LHCN-M2 (cell line): ENCODE measurements at places on chromosomes 1 and 21. TPM values are rescaled to one million over a fixed set of nuclear protein-coding genes. Genes with fewer than 3 reads are reported as not detected.

DNA sequence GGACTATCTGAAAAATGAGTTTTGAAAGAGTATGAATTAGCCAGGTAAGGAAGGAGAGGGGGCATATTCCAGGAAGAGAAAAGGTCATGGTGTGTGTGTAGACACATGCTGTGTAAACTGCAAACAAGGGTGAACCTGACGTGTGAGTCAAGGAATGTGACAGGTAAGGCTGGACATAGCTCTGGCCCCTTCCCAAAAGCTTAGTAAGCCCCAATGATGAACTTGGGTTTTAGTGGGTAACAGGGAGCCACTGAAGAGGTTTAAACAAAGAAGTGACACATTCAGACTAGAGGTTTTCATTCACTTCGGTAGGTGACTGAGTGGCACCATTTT lies 36.7 kb downstream of the EGLN1 start:
- no peak for DNase-seq

- peak; percentile 73 for DNase-seq
Measured at GRCh38 chr1:200372095-200372884, 37.5 kb downstream of the ZNF281 start.

DNA sequence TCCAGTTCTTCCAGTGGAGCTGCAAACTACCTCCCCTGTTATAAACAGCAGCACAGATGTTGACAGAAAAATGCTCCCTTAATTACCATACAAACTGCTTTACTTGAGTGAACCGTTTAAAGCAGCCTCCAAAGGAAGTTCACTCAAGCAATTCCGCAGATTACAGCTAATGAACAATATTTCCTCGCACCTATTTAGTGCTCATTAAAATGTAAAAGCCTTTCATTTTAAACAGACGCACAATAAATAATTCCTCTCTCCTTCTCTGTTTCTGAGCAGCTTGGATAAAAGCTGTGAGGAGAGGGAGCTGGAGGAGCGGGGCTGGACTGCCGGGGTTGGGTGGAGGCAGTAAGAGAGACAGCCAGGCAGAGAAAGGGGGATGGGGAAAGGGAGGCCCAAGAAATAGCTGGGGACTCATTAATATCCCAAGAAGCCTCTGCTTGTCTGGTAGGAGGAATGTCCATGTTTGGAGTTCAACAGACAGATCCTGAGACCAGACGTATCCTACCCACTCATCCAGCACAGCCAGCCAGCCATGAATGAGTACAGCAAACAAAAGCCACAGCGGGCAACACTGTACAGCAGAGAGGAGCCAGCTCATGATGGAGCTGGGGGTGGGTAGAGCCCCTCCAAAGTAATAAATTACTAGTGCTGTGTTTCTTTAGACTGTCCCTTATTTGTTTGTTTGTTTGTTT lies 227.7 kb downstream of the GPATCH2 start:
- DNase-seq, result no peak

DNA sequence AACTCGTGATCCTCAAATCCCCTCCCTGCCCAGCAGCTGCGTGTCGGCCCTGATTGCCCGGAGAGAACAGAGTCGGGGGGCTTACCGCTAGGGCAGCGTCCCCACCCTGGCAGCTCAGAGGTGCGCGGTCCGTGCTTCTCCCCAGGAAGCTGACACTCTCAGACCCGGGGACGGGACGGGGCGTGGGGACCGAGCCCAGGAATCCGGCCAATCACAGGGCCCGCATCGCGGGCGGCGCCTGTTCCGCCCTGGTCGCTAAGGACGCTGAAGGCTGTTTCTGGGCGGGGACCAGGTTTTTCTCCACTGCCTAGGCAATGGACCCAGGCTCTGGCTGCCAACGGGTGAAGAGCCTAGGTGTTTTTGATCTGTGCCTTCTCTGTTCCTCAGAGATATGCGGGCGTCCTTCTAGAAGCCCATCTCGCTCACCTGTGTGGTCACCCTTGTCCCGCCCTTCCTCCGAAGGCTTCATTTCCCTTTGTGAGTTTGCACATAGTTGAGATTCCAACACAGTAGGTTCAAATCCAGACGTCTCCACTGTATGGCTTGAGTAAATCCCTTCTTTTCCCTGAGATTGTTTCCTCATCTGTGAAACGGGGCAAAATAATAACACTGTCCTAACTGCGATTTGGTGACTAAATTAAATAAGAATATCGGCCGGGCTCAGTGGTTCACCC lies at the start of gene C1orf87:
C1orf87 (minus strand) TSS at position 166 of the 674 bp plus-strand sequence. CDS start 1,127 bp downstream, outside the sequence.
- no peak for DNase-seq

DNA sequence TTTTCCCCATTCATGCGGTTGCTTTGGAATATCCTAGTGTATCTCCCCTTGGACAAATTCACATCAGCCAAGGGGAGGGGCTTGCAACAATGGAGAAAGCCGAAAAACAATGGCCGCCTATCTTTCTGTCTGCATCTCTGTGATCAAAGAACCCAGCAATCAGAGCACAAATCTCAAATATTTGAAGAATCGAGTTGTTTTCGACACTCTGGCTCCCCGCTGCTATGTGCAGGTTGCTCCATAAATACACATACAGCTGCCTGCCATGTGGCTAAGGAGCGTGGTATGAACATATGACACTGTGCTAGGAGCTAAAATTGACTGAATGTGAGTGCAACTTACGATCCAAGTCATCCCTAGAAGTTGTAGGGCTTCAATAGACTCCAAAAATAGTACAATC lies 8.5 kb downstream of the CFHR4 start:
- no peak for DNase-seq

DNA sequence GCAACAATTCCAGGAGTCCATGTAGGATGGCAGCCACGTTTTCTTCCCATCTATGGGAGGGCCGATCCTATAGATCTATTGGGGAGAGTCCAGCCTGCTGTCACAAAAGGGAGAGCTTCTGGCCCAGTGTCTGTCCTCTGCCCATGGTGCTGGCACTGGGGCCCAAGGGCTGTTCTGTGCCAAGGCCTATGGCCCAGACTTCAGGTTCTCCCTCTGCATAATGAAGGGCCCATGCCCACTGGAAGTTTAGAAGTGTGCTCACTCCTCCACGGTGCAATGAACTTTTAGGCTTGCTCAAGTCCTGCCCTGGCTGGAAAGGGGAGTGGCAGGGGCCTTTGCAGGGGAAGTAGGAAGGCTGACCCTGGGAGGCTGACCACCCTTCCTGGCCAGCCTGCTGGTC lies 44.1 kb upstream of the ATP2B4 start:
- DNase-seq, result no peak

DNA sequence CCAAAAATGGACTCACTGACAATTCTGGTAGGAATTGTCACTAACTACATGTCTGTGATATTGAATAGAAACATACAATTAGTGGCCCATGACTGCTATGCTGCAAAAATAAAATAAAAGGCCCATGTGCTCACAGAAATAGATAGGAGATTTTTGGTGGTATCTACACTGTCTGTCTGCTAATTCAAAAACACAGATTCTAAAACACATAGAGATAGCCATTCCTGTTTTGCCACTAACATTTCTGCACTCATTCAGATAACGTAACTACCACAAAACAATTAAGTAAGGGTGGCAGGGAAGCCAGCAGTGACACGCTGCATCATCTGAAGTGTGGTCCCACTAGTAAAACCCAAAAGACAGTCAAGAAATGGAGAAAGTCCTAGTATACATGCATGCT lies 202.2 kb upstream of the NFIA start:
- DNase-seq, result no peak

DNA sequence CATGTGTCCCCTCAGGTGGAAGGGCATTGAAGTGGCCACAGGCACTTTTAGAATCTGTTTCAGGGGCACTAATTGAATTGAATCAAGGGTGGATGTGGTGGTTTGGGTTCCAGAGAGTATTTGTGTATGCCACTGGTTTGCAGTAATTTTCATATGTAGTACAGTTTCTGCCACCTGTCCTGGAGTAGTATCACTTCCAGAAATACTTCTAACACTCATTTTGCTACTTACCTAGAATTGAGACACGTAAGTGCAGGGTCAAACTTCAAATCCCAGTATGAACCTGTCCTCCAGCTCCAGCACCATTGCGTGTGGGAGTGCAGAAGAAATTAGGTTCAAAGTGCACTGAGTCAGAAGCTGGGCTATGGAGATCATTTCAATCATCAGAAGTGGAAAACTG lies 26.8 kb downstream of the RSPH1 start:
- no peak for DNase-seq

- no peak for DNase-seq
Measured at GRCh38 chr1:167950569-167950968, 13.7 kb upstream of the MPC2 start.

DNA sequence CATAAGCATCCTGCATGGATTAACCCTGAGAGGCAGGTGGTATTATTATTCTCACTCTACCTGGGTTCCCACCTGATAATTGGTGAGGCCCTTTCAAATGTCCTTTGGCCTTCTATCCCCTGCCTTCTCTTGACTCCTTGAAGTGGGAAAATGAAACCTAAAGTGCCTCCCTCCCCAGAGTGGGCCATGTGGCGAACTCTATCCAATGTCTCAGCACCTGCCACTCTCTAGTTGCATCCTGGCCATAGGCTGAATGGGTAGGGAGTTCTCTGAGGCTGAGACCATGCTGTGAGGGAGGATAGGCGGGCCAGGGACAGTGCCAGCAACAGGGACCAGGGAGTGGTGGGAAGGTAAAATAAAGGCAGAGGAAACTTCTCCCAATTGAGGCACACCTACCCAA lies 35.3 kb downstream of the ELF3 start:
- DNase-seq, result no peak

DNA sequence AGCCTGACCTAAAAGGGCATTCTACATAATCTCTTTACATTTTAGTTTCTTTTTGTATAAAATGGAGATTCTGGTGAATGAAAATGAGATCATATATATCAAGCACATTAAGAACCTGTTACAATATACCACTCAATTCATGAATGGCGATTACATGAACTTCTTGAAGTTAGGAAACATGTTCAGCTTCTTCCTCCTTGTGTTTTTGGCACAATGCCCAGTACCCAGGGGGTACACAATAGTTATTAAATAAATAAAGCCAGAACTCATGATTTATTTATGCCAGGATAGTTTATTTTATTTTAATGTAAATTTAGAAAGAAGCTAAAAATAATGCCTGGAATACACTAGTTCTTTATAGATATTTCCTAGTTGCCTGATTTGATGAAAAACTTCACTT lies 186.0 kb upstream of the PTGFR start:
- no peak for DNase-seq

DNA sequence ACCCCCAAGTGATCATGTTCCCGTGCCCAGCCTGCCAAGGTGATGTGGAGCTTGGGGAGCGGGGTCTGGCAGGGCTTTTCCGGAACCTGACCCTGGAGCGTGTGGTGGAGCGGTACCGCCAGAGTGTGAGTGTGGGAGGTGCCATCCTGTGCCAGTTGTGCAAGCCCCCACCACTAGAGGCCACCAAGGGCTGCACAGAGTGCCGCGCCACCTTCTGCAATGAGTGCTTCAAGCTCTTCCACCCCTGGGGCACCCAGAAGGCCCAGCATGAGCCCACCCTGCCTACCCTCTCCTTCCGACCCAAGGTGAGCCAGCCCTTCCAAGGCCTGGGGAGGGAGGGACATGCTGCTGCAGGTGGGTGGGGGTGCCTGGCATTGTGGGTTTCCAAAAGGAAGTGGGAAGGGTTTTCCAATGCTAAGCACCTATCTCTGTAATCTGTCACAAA lies 2.3 kb downstream of the TRIM46 start:
- peak; percentile 10 for DNase-seq

DNA sequence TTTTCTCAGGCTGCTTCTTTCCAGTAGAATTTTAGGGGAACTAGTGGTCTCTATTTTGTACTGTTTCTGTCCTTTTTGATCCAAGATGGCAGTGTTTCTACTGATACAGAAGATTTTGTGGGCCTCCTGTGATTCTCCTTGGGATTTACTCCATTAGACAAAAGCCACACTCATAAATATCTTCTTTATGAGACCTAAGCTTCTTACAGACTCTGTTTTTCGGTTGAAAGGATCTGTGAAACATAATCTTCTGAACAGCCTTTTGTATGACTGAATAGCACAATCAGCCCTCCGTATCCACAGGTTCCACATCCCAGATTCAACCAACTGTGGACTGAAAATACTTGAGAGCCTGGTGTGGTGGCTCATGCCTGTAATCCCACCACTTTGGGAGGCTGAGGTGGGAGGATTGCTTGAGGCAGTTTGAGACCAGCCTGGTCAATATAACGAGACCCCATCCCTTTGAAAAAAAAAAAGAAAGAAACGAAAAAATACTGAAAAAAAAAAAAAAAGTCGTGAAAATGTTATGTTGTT lies 10.8 kb upstream of the PSMD4 start:
- no peak for DNase-seq

- peak; percentile 56 for DNase-seq
Measured at GRCh38 chr1:224644553-224645154, 28.5 kb downstream of the CNIH3 start.

DNA sequence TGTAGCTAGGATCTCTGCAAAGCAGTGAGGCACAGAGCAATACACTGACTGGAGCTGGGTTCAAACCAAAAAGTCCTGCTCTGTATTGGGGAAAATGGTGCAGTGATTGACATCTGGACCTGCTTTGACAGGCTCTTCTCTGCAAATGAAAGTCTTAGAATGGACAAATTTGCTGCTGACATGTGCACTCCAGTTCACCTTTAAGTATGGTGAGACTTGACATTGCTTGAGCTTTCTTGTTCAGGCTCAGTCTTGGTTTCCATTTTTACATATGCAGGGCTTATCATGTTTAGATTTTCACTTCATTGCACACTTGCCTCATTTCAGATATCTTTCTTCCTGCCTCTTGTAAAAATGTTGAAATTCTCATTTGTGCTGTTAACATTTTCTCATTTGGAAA lies 1655.0 kb downstream of the MRPL39 start:
- no peak for DNase-seq

GRCh38 chr1:194830387-194830786 lies 1644.0 kb upstream of the B3GALT2 start:
- no peak for DNase-seq

DNA sequence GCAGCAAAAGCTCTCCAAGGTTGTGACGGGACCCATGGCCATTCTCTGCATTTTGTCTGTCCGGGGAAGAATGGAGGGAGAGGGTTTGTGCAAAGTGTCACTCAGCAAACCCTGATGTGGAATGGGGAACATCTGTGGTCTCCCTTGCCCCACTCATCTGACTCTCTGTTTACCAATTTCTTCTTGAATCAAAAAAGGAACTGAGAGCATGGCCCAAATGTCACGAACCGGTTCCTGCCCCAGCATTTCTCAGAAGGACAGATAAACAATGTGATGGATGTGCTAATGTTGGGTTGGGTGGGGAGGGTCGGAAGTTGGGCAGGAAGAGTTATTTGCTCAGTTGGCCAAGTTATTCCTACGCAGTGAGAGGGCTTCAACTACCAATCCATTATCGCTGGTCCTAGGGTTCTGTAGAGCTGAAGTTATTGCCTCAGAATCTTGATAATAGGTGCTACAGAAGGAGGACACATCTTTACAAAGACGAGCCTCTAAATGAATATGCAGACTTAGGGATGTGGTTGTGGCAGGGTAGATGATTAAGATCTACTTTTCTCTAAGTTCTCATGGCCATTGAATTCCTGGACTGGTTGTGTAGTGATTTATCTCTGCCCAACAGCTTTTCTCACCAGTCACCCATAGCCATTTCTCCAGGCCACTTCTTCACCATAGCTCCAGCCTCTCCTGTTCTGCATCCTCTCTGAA lies 9.6 kb upstream of the DUSP12 start:
- DNase-seq, result no peak

TNNI3K gene
- total RNA-seq, result not detected in 2 replicates

S100A8 gene
- not detected in 2 replicates for total RNA-seq

ZNF124 gene
- total RNA-seq, result 19.3 and 19.9 TPM in 2 replicates

CR1L gene
- not detected in 2 replicates for total RNA-seq

ZNF683 gene
- not detected in 2 replicates for total RNA-seq

CLCC1 gene
- 19.4 and 21.4 TPM in 2 replicates for total RNA-seq

RAP1A gene
- 19.9 and 24.7 TPM in 2 replicates for total RNA-seq
